Thoracic aorta (tissue), 2 donors: ENCODE measurements at places on chromosomes 2 and 18. TPM values are rescaled to one million over a fixed set of nuclear protein-coding genes. Genes with fewer than 3 reads are reported as not detected.

The SATB2 gene
- 4.5 TPM for total RNA-seq

The IL18R1 gene
- total RNA-seq, result 9.3 TPM

DNA sequence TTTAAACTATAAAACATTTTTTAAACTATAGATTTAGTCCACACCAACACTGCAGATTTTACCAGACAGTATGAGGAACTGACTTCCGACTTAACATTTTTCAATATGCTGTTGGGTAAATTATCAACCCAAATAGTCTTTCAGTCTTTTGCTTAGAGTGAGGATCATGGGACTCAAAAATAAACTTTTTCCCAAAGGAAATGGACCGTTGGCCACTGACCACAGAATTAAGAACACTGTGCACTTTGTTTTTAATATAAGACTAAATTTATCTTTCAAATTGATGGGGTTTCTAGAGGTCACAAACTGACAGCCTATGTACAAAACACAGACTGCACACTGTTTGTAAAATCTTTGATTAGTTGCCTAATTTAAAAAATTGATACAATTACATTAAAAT, 44.9 kb downstream of the FIGN start:
- no peaks in the 10 kb centered on the region for H3K27me3 ChIP-seq
- no peaks in the 10 kb centered on the region for H3K36me3 ChIP-seq
- H3K4me3 ChIP-seq, result peak overlapping the region; percentile 22
- DNase-seq, result no peak
- H3K4me1 ChIP-seq, result peaks cover 35% of the 10 kb centered on the region
- peak overlapping the region; percentile 74 for H3K27ac ChIP-seq

DNA sequence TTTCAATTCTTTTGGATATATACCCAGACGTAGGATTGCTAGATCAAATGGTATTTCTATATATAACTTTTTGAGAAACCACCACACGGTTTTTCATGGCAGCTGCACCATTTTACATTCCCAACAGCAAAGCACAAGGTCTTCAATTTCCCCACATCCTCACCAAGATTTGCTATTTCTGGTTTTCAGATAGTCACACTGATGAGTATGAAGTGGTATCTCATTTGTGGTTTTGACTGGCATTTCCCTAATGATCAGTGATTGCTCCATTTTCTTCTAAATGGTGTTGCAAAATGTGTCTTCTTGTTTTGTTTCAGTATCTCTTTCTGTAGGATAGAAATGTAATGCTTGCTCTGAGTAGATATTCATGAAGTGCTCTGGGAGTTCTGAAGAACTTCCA, 52.0 kb downstream of the ANKRD44 start:
- H3K36me3 ChIP-seq, result no peaks in the 10 kb centered on the region
- no peak overlapping the region for H3K4me3 ChIP-seq
- no peak overlapping the region for H3K27ac ChIP-seq

DNA sequence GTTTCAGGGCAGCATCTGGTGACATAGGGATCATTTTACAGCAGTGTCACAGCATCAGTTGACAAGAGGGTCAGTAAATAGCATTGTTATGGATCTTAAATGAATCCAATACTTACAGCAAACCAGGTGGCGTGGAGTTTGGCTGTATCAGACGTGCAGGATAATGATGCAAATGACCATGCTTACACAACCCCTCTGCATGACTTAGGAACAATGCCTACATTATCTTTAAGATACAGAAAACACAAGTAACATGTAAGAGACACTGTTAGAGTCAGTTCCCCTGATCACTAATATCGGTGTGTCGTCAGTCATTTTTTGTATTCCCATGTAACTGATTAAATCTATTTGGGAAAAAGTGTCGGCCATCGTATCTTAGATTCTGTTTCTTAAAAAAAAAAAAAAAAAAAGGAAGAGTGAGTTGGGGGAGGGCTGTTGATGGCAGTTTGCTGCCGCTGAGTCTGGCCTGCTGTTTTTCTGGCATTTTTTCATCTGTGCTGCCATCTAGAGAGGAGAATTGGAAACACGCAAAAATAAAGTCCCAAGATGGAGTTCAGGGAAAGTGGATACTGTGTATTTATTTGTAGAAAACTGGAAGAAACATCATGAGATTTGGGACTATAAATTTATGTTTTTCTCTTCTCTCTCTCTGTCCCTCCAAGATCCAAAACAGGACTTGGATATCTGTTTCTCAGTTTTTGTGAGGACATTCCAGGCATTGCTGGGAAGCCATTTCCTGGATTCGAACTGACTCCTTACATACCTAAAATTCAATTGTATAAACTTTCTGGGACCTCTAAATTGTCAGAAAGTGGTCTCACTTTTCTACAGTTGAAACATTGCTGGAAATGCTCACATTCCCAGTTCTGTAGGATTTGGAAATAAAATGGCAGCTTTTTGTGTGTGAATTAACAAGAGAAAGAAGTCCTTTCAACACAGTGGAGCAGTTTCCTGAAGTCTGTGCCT, 60.3 kb upstream of the AGPS start:
- H3K27ac ChIP-seq, result peak overlapping the region; percentile 57
- no peaks in the 10 kb centered on the region for H3K36me3 ChIP-seq
- H3K27me3 ChIP-seq, result no peaks in the 10 kb centered on the region
- H3K4me3 ChIP-seq, result peak overlapping the region; percentile 22
- peaks cover 3% of the 10 kb centered on the region for H3K4me1 ChIP-seq

DNA sequence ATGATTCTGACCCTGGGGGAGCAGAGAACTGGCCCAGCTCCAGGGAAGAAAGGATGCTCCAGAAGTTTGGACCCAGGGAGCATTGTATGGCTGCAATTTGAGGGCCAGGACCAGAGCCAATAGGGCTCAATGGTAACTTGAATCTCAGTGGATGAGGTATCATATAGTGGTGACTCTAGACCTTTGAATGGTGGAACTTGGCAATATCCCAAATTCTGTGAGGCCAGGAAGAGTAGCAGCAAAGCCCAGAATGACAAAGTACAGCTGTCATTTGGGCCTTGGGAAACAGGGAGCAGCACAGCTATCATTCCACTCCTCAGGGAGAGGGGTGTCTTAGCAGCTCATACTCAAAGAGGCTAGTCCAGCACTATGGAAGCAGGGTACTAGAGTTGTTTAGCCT, 332.9 kb upstream of the RBMS1 start:
- no peak overlapping the region for H3K4me3 ChIP-seq
- no peak overlapping the region for H3K27ac ChIP-seq
- DNase-seq, result no peak
- no peaks in the 10 kb centered on the region for H3K4me1 ChIP-seq
- no peaks in the 10 kb centered on the region for H3K36me3 ChIP-seq
- H3K27me3 ChIP-seq, result no peaks in the 10 kb centered on the region

- no peak for DNase-seq
- no peak overlapping the region for H3K27ac ChIP-seq
- peaks cover 10% of the 10 kb centered on the region for H3K4me1 ChIP-seq
- no peaks in the 10 kb centered on the region for H3K36me3 ChIP-seq
- no peak overlapping the region for H3K4me3 ChIP-seq
These were observed 23.0 kb downstream of the INPP4A start for GRCh38 chr2:98467652-98468051.

DNA sequence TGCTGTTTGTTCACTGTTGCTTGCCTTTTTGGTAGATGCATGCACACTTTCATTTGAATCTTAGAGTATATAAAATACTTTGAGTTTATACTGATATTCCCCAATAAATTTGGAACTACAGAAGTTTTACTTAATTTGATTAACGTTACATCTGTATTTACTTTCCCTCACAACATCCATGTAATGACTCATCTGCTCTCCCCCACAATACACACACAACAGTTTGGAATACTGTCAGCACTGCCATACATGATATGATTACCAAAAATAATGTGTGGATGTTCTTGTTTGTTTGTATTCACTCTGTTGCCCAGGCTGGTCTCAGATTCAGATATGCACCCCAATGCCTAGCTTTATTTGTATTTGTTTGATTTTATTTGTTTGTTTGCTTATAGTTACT, 144.2 kb downstream of the WDR7 start:
- H3K36me3 ChIP-seq, result no peaks in the 10 kb centered on the region
- no peaks in the 10 kb centered on the region for H3K27me3 ChIP-seq
- H3K4me1 ChIP-seq, result peaks cover 9% of the 10 kb centered on the region
- H3K27ac ChIP-seq, result no peak overlapping the region
- no peak for DNase-seq

The GPR45 gene
- not detected for total RNA-seq
